Sigmoid colon (tissue), 7 donors: ENCODE measurements at places on chromosomes 12 and 14. TPM values are rescaled to one million over a fixed set of nuclear protein-coding genes. Genes with fewer than 3 reads are reported as not detected.

DNA sequence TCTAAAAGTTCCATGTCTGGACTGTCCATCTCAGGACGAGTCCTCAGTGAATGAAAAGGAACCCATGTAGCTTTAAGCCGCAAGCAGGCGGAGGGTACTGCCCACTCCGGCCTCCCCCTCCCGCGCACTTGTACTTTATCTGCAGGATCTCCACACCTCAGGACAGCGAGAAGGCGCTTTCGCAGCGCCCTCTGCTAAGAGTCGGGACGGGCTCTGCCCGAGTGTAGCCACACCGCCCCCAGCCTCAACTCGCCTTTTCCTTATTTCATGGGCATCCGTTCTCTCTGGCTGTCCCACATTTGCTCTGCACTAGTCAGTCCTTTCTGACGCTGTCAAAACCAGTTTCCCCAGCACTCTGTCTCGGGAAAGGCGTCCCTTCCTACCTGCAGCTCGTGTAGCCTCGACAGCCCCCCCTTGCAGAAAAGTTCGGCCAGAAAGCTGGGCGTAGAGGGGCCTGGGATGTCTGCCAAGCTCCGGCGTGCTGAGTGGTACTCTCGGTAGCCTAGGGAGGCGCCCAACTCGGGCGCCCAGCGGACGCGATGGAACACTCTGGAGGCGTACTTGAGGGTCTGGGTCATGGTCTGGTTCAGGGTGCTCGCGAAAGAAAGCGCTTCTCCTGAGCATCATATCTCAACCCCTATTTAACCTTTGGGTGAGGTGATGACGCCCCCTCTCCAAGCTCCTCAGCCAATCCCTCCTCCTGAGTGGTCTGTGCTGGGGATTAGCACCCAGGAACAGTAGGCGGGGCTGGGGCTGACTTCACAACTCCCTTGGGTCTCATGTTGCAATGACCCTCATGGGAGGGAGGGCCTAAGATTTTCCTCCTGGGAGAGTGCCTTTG is at the start of gene CYP27B1:
Gene CYP27B1 (minus strand): TSS at position 615 of the 841 bp plus-strand sequence. CDS start 37 bp downstream, at position 578.
- no peak for DNase-seq
- H3K36me3 ChIP-seq = no peaks in the 10 kb centered on the region
- peaks cover 35% of the 10 kb centered on the region for H3K4me1 ChIP-seq
- H3K4me3 ChIP-seq = no peak within 1 kb of the TSS
- H3K27me3 ChIP-seq = peaks cover 52% of the 10 kb centered on the region

TMTC1 gene
- polyA plus RNA-seq = 3.6 TPM

TAS2R43 gene
- not detected for polyA plus RNA-seq

GRCh38 chr12:95413576-95413975 is 60.4 kb upstream of the METAP2 start:
- no peak overlapping the region for H3K27ac ChIP-seq
- H3K27me3 ChIP-seq = no peaks in the 10 kb centered on the region
- no peak overlapping the region for H3K4me3 ChIP-seq
- no peak for DNase-seq

TMEM119 gene
- 16.9 TPM for polyA plus RNA-seq

- no peak overlapping the region for H3K4me3 ChIP-seq
- no peaks in the 10 kb centered on the region for H3K4me1 ChIP-seq
- DNase-seq = no peak
These were observed 31.3 kb downstream of the LMNTD1 start for GRCh38 chr12:25521625-25522256.

GRCh38 chr14:104159990-104160389 is 21.6 kb downstream of the KIF26A start:
- H3K27ac ChIP-seq = no peak overlapping the region
- H3K36me3 ChIP-seq = no peaks in the 10 kb centered on the region
- DNase-seq = no peak

- DNase-seq = no peak
- peaks cover 84% of the 10 kb centered on the region for H3K4me1 ChIP-seq
- no peaks in the 10 kb centered on the region for H3K36me3 ChIP-seq
- no peak overlapping the region for H3K4me3 ChIP-seq
- H3K27me3 ChIP-seq = no peaks in the 10 kb centered on the region
These were observed 295.2 kb downstream of the CACNA1C start for GRCh38 chr12:2347844-2348481.

GRCh38 chr12:58870595-58870994 is 49.7 kb downstream of the LRIG3 start:
- no peaks in the 10 kb centered on the region for H3K4me1 ChIP-seq
- H3K36me3 ChIP-seq = peaks cover 23% of the 10 kb centered on the region
- DNase-seq = no peak
- H3K27ac ChIP-seq = peak overlapping the region; percentile 28
- no peak overlapping the region for H3K4me3 ChIP-seq
- H3K27me3 ChIP-seq = no peaks in the 10 kb centered on the region

DNA sequence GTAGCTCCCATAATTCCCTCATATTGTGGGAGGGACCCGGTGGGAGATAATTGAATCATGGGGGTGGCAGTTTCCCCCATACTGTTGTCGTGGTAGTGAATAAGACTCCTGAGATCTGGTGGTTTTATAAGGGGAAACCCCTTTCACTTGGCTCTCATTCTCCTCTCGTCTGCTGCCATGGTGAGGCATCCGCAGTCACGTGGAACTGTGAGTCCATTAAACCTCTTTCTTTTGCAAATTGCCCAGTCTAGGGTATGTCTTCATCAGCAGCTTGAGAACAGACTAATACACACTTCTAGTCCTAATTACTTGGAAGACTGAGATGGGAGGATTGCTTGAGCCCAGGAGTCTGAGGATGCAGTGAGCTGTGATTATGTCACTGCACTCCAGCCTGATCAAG is 64.4 kb downstream of the TMX1 start:
- H3K4me3 ChIP-seq = no peak overlapping the region
- no peaks in the 10 kb centered on the region for H3K36me3 ChIP-seq
- H3K27ac ChIP-seq = no peak overlapping the region
- no peaks in the 10 kb centered on the region for H3K27me3 ChIP-seq
- H3K4me1 ChIP-seq = peaks cover 25% of the 10 kb centered on the region
- no peak for DNase-seq

GRCh38 chr12:14984036-14984435 is 11.2 kb downstream of the PDE6H start:
- no peak overlapping the region for H3K27ac ChIP-seq
- H3K4me3 ChIP-seq = no peak overlapping the region
- H3K4me1 ChIP-seq = no peaks in the 10 kb centered on the region
- H3K36me3 ChIP-seq = no peaks in the 10 kb centered on the region
- no peaks in the 10 kb centered on the region for H3K27me3 ChIP-seq
- DNase-seq = no peak

DNA sequence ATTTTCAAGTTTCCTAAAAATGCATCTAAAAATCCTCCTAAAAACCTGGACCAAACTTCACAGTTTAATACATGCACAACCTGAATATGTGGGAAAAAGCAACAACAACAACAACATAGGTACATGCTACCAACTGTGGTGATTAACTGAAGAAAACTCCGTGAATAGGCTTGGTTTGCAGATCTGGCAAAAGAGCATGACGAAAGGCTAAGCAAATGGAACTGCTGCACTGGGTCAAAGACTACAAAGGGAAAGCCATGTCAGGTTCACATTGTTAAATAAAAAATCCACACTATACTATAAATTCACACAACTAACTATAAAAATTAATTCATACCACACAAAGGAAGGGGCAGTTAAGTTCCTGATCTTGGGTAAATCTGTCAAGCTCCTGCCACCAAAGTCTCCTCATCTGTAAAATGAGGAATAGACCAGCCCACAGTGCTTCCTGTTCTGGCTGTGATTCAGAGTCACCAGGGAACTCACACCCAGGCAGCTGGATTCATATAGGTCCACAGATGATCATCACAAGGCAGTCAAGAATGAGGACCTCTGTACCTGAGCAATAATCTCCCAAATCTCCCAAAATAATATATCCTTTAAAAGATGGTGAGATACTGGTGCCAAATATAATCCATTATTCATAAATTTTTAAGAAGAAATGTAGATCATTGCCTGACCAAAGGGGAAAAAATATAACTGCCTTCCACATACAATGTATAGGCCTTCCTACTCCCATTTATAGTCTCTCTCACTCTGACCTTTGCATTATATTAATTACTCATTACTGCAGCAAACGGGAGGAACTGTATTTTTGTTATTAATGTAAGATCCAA is 7.0 kb downstream of the CORO1C start:
- H3K4me3 ChIP-seq = no peak overlapping the region
- H3K27me3 ChIP-seq = no peaks in the 10 kb centered on the region
- no peaks in the 10 kb centered on the region for H3K4me1 ChIP-seq

GRCh38 chr14:106203438-106203837 is 677.1 kb downstream of the TMEM121 start:
- H3K4me3 ChIP-seq = no peak overlapping the region
- no peaks in the 10 kb centered on the region for H3K36me3 ChIP-seq
- no peak overlapping the region for H3K27ac ChIP-seq
- H3K4me1 ChIP-seq = no peaks in the 10 kb centered on the region
- no peak for DNase-seq

DIO2 gene
- 1.6 TPM for polyA plus RNA-seq

- H3K4me1 ChIP-seq = no peaks in the 10 kb centered on the region
- H3K36me3 ChIP-seq = no peaks in the 10 kb centered on the region
- no peak overlapping the region for H3K4me3 ChIP-seq
- DNase-seq = no peak
- no peak overlapping the region for H3K27ac ChIP-seq
- H3K27me3 ChIP-seq = no peaks in the 10 kb centered on the region
These were observed 59.5 kb upstream of the TMX1 start for GRCh38 chr14:51180577-51180976.

DNA sequence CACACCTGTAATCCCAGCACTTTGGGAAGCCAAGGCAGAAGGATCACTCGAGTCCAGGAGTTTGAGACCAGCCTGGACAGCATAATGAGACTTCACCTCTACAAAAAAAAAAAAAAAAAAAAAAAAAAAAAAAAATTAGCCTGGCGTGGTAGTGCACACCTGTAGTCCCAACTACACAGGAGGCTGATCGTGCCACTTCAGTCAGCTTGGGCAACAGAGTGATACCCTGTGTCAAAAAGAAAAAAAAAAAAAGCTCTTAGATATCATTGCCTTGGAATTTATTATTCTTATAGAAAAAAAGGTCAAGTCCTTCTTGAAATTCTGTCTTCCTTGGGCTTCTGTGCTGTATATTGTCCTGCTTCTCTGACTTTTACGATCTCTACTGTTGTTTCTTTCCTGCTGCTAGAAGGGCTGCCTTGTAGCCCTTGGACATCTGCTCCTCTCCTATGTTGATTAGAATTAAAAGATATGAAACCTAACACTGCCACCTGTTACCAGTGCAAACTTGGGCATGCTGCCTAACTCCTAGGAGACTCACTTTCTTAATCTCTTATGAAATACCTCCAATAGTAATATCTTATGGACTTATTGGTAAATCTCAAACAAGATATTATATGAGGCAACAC is 5.7 kb downstream of the TMEM19 start:
- H3K4me3 ChIP-seq = no peak overlapping the region
- no peak overlapping the region for H3K27ac ChIP-seq
- H3K4me1 ChIP-seq = peaks cover 25% of the 10 kb centered on the region
- H3K27me3 ChIP-seq = no peaks in the 10 kb centered on the region
- no peak for DNase-seq

GRCh38 chr12:55698965-55699364 is 8.7 kb downstream of the ITGA7 start:
- no peak overlapping the region for H3K4me3 ChIP-seq
- peaks cover 63% of the 10 kb centered on the region for H3K36me3 ChIP-seq
- H3K4me1 ChIP-seq = peaks cover 36% of the 10 kb centered on the region
- H3K27me3 ChIP-seq = no peaks in the 10 kb centered on the region

GRCh38 chr12:120473807-120474615 is 4.5 kb upstream of the SRSF9 start:
- H3K27me3 ChIP-seq = no peaks in the 10 kb centered on the region
- H3K4me3 ChIP-seq = no peak overlapping the region
- H3K27ac ChIP-seq = no peak overlapping the region
- no peaks in the 10 kb centered on the region for H3K4me1 ChIP-seq
- DNase-seq = no peak

JPH4 gene
- 1.5 TPM for polyA plus RNA-seq

KRT71 gene
- polyA plus RNA-seq = not detected

DNA sequence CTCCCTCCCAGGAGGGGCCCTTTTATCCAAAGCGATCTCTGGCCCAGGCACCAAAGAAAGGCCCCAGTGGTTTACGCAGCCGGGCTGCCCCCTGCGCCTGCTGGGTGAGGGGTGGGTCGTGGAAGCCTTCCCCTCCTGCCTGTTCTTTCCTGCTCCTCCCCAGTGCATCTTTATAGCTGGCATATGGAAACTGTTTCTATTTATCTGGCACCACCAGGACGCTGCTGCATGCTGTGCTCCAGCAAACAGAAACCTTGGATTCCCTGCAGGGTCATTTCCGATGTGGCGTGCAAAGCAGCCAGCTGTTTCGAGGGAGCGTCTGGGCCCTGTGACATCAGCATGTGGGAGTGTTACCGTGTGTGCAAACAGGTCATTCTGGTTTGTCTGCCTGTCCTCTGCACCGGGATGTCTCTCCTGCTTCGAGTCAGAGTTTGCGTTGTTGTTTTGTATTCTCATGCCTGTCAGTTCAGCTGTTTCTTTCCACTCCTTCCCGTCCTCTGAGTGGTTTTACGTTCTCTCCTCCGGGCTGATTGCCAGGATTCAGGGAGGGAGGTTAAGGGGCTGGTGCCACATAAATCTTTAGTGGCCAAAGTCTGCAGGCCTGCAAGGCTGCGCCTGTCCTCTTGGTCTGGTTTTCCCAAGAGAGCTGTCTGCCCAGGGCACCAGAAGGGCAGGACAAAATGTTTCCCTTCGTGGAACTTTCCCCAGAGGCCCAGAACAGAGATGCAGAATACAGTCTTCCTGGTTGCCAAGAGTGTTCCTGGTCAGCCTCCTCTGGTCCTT is 24.6 kb downstream of the TPCN1 start:
- no peaks in the 10 kb centered on the region for H3K27me3 ChIP-seq
- H3K4me1 ChIP-seq = peaks cover 43% of the 10 kb centered on the region
- no peaks in the 10 kb centered on the region for H3K36me3 ChIP-seq
- peak overlapping the region; percentile 80 for H3K27ac ChIP-seq
- peak; percentile 92 for DNase-seq

TMEM30B gene
- polyA plus RNA-seq = 12.0 TPM
